Astrocyte (in vitro differentiated cells and primary cell): ENCODE measurements at places on chromosomes 6 and 20. TPM values are rescaled to one million over a fixed set of nuclear protein-coding genes. Genes with fewer than 3 reads are reported as not detected.

Gene COL10A1
- 0.17 TPM in 1 of 2 replicates, not detected in the other for total RNA-seq

Gene HCK
- total RNA-seq, result 0.34 and 0.53 TPM in 2 replicates

DNA sequence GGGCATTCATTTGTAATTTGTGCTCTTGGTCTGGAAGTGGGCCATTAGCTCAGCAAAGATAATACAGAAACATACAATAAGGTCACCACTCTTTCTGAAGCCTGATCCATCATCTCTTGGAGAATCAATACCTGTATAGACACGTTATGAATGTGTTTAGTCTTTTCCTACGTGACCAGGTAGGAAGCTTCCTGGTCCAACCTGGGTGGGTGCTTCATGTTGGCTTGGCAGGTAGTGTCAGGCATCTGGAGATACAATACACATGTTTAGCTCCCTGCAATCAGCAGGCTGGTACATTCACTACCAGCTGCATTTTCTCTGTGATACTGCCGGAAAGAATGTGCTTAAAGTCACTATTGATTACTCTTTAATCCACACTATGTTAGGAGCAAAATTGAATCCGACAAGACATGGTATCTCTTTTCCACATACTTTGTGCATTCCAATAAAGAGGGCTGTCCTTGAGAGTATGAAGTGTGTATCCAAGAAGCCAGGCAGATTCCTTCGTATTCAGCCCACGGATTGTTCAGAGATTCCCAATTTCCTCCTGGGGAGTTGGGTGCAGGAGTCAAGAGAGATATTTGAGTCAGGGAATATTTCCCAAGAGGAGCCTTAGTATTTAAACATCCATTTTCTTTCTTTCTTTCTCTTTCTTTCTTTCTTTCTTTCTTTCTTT is 49.9 kb upstream of the RANBP9 start:
- DNase-seq, result peak; percentile 25

DNA sequence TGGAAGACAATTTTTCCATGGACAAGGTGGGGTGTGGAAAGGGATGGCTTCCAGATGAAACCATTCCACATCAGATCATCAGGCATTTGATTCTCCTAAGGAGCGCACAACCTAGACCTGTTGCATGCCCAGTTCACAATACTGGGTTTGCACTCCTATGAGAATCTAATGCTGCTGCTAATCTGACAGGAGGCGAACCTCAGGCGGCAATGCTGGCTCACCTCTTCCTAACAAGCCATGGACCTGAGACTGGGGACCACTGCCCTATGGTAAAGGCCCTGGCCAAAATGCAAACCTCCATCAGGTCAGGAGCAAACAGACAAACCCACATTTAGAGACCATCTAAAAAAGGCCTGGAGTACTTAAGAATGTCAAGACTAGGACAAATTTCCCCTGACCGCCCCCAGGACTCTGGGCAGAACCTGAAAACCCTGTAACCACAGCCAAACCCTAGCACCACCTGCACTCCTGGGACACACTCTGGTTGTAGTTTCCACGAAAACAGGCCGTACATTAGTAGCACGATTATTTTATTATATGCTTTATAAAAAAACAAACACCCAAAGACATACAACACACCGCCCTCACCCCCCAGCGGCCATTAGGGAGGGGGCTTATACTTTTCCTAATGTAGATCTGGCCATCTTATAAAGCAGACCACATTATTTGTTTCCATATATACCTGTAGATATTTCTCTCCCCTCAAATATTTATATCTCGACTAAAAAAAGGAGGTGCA is 27.3 kb downstream of the SNX5 start:
- DNase-seq, result no peak
